ENCODE measurements at places on chromosomes 4 and X.

- H3K27me3 ChIP-seq, result no peaks in the 10 kb centered on the region
- no peaks in the 10 kb centered on the region for H3K36me3 ChIP-seq
- no peak overlapping the region for H3K27ac ChIP-seq
- H3K4me3 ChIP-seq, result no peak overlapping the region
Observed at GRCh38 chrX:12065251-12065650, 73.0 kb upstream of the FRMPD4 start.

DNA sequence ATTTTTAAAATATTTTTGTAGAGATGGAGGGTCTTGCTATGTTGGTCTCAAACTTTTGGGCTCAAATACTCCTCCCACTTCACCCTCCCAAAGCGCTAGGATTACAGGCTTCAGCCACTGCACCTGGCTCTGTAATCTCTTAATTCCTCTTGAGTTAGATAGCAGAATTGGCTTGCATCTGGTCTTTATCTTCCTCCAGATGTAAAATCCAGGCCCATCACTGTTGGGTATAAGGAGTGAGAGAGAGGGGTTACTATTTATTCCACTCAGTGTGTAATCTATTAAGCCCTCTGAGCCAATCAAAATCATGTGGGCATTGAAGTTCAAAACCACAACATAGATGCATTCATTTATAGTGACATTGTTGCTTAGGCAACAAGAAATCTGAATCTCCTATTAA lies 33.9 kb downstream of the ANK2 start:
- DNase-seq, result no peak
- H3K36me3 ChIP-seq, result no peaks in the 10 kb centered on the region
- H3K27ac ChIP-seq, result no peak overlapping the region
- no peaks in the 10 kb centered on the region for H3K27me3 ChIP-seq
- H3K4me1 ChIP-seq, result no peaks in the 10 kb centered on the region

DNA sequence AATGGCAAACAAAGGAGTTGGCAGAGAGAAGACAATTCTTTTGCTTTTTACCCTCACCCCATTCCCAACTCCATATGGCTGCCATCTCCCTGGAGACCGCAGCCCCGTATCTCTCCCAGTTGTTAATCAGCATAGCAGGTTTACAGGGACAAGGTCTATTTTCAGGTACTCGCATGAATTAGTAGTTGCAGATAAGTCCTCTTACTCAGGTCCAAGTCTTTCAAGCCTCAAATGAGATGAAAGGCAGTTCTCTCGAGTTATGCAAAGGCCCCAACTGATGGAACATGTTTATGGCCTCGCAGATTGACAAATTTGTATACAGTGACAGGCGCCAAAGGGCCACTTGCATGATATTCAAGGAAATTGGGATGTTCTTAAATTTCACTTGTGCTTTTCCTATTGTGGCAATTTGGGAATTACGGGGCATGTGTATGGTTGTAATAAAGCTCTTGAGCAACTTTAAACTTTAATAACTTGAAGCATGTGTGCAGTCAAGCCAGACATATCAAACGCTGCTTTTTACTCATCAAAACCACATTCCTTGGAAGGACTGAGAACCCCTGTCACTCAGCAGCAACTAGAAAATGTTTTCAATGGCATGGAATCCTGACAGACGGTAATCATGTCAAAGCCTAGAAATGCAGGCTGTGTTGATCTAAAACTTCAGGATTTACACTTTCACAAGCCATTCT lies 45.1 kb downstream of the KDR start:
- DNase-seq, result no peak
- H3K4me3 ChIP-seq, result no peak overlapping the region
- no peaks in the 10 kb centered on the region for H3K27me3 ChIP-seq
- H3K36me3 ChIP-seq, result no peaks in the 10 kb centered on the region

- H3K27ac ChIP-seq, result peak overlapping the region; percentile 69
- H3K36me3 ChIP-seq, result no peaks in the 10 kb centered on the region
- H3K4me3 ChIP-seq, result no peak overlapping the region
- no peak for DNase-seq
- no peaks in the 10 kb centered on the region for H3K27me3 ChIP-seq
- peaks cover 39% of the 10 kb centered on the region for H3K4me1 ChIP-seq
Observed at GRCh38 chrX:107763647-107764046, 11.9 kb downstream of the TSC22D3 start.

GRCh38 chr4:169941141-169941540 lies 85.1 kb downstream of the MFAP3L start:
- H3K27ac ChIP-seq, result no peak overlapping the region
- no peaks in the 10 kb centered on the region for H3K4me1 ChIP-seq
- H3K36me3 ChIP-seq, result no peaks in the 10 kb centered on the region
- DNase-seq, result no peak
